ENCODE measurements at places on chromosomes 16 and 17. TPM values are rescaled to one million over a fixed set of nuclear protein-coding genes. Genes with fewer than 3 reads are reported as not detected.

NUP85 gene
- 26.4 TPM for total RNA-seq

PMM2 gene
- 39.5 TPM for total RNA-seq

PIEZO1 gene
- 207 TPM for total RNA-seq

ZNF624 gene
- 7.1 TPM for total RNA-seq

ACSM2A gene
- total RNA-seq = not detected

RDM1 gene
- total RNA-seq = 0.36 TPM

TMEM100 gene
- 0.36 TPM for total RNA-seq

DNA sequence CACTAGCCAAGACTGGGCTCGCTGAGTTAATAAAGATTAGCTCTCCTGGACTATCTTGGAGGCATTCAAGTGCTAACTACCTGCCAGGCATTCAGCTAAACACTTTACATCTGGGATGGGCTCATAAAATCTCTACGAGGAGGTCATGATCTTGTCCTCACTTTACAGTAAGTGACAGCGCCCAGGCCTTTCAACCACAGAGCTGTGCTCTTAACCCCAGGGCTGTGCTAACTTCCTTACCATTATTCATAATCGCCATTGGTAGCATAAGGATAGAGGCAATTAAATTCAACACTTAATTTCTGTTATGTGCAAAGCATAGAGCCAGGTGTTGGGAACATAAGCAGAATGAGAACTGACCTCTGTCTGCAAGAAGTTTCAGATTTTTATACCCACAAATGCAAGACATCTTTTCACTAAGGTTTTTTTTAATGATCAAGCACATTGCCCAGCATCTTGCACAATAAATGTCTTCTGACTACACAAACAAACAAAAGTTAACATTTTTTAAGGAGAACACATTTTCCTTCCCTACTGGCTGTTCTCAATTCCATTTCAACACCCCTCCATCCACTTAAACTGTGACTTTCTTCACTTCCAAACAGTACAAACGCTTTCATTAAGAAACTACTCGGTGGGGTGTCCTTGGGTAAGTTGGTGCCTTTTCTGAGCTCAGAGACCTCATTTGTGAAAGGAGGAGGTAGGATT, 172.3 kb downstream of the C16orf78 start:
- peak; percentile 45 for DNase-seq

DNA sequence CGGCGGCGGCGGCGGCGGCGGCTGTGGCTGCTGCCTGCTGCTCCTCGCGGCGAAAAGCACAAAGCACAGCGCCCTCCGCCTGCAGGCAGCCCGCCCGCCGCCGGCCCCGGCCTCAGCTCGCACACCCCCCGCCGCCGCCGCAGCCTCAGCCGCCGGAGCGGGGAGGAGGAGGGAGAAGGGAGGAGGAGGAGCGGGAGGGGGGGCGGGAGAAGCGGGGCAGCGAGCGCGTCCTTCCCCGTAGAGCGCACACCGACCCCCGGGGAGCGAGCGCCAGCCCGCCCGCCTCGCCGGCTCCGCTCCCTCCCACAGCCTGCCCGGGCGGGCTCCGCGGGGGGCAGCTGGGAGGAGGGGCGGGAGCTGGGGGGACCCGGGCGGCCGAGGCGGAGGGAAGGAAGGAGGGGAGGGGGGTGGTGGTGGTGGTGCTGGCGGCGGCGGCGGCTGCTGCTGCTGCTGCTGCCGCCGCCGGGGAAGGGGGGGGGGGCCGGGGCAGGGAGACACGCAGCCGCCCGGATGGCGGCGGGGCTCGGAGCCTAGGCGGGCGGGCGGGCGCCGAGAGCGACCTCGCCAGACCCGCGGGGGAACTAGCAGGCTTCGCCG, at the start of gene UBTF:
Gene UBTF (minus strand): TSS at position 60 of the 597 bp plus-strand sequence. CDS start 1,446 bp downstream, outside the sequence.
- peak; percentile 88 for DNase-seq

DNA sequence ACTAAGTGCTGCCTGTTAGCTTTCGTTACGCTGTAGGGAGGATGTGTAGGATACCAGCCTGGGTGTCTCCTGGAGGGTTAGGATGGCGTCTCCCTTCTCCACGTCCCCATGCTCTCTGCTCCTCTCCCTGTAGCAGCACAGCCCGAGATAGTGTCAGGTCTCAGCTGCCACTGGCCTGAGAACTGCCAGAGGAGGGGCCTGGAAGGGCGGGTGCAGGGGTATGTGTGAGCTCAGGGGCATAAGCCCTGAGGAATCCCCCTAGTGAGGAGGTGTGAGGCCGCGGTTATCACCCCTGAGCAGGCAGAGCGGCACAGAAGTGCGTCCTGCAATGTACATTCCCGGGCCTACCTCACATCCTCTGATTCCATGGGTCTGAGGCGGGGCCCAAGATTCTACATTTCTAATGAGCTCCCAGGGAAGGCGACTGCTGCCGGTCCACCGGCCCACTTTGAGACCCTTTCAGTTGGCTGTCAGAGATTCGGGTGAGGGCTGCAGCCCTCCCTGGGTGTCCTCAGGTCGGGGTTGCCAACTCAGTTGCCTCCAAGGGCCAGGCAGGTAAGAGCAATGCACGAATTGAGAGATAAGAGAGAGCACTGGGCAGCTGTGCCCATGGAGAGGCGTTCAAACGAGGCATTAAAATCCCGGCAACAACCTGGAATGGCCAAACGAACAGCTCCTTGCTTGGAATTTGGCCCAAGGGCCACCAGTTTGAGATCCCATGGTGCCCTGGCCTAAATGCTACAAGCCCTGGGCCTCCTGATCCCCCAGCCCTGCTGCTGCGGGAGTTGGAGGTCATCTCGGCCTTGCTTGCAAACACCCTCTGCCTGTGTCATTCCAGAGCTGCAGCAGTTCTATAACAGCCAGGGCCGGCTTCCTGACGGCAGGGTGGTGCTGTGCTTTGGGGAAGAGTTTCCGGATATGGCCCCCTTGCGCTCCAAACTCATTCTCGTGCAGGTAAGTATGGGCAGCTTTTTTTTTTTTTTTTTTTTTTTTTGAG, 20.6 kb downstream of the IRF8 start:
- DNase-seq = no peak

DNA sequence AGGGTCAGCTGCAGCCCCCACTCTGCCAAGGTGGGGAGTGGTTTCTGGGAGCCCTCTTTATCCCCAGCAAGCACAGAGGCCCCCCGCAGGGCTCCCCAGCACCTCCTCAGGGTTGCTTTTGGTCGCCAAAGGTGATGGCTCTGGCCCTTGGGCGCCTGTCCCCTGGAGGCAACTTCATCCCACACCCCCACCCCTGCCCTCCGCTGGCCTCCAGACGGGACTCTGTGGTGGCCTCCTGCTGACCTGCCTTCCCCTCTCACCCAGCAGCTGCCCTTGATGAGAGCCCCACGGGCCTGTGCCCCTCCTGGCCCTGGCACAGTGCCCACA, 7.8 kb upstream of the RHOT2 start:
- DNase-seq = no peak

GRCh38 chr16:73319737-73320136, 271.8 kb upstream of the ZFHX3 start:
- DNase-seq = no peak

GRCh38 chr17:40191237-40192208, 14.3 kb downstream of the RAPGEFL1 start:
- DNase-seq = peak; percentile 97

DNA sequence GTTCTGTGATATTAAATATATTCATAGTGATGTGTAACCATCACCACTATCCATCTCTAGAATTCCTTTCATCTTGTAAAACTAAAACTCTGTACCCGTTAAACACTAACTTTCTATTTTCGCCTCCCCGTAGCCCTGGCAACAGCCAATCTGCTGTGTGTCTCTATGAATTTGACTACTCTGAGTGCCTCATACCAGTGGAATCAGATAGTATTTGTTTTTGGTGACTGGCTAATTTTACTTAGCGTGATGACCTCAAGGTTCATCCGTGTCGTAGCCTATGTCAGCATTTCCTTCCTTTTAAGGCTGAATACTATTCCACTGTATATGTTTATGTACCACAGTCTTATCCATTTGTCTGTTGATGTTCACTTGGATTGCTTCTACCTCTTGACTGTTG, 18.2 kb downstream of the CHD9 start:
- DNase-seq = no peak

- DNase-seq = no peak
These were observed 184.8 kb downstream of the BCAS3 start for GRCh38 chr17:60862482-60862881.

DNA sequence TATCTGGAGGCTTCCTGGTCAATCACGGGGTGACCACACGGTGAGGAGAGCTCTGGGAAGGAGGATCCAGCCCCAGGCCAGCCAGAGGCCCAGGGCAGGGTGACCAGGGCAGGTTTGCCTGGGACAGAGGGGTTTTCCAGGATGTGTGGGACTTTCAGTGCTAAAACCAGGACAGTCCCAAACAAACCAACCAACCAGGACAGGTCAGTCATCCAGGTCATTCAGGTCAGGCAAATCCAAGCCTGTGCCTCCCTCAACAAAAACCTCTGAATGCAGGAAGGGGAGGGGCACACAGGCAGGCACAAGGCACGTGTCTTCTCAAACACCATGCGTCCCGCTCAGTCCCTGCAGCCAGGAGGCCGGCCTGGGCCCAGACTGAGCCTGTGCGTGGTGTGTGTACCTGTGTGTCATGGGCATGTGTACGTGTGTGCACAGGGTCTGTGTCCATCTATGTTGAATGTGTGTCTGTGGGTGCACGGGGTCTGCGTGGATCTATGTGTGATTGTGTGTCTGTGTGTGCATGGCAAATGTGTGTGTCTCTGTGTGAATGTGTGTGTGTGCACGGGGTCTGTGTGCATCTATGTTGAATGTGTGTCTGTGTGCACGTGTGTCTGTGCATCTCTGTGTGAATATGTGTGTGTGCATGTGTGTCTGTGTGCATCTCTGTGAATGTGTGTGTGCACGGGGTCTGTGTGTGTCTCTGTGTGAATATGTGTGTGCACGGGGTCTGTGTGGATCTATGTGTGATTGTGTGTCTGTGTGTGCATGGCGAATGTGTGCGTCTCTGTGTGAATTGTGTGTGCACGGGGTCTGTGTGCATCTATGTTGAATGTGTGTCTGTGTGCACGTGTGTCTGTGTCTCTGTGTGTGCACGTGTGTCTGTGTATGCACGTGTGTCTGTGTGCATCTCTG, 78.9 kb downstream of the RTN4RL1 start:
- peak; percentile 80 for DNase-seq

GRCh38 chr17:81221371-81221841, 1.4 kb downstream of the CEP131 start:
- DNase-seq = peak; percentile 65

DNA sequence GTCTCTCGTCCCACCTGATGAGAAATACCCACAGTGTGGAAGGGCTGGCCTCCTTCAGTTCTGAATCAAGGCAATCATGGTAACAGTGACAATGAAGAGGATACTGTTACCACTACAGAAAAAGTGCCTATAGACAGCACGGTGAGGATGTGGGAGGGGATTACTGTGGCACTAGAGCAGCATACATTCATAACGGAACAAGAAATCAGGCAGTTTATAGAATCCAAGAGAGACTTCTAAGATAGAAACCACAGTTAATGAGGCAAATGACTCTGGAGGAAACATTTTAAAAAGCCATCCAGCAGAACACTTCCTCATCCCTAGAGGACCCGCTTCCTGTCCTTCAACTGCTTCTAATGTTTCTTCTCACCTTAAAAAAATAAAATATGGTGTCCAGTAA, 2.7 kb downstream of the RUSF1 start:
- no peak for DNase-seq

- no peak for DNase-seq
These were observed 145.3 kb upstream of the CDH13 start for GRCh38 chr16:82481455-82481854.

- DNase-seq = peak; percentile 97
These were observed 120.2 kb downstream of the METRNL start for GRCh38 chr17:83199500-83200201.

GRCh38 chr16:51831595-51832367, 680.7 kb upstream of the SALL1 start:
- DNase-seq = no peak

GRCh38 chr17:1460233-1460632, 4.2 kb upstream of the CRK start:
- DNase-seq = peak; percentile 91

- no peak for DNase-seq
These were observed 985.7 kb downstream of the CDH8 start for GRCh38 chr16:61050547-61050946.

GRCh38 chr16:20016234-20016633, 57.5 kb downstream of the GPR139 start:
- DNase-seq = no peak

GRCh38 chr17:78271419-78272170, 40.2 kb downstream of the TMEM235 start:
- DNase-seq = peak; percentile 49

GRCh38 chr16:3091551-3091950, 7.5 kb downstream of the ZSCAN10 start:
- peak; percentile 87 for DNase-seq

DNA sequence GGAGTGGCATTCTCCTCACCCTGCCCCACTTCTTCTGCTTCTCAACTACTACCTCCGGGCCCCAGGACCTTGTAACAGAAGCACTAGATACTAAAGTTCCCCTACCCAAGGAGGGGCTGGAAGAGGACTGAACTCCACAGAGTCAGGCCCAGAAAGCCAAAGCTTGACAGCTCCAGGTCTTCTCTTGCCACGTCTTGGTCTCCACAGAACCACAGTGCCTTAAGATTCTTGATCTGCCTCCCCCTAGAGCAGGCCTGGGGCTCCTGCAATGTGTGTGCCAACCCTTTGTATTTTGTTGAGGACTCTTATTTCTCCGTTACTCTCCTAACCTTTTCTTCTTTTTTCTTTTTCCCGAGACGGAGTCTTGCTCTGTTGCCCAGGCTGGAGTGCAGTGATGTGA, 4.0 kb downstream of the SLC16A13 start:
- peak; percentile 66 for DNase-seq

DNA sequence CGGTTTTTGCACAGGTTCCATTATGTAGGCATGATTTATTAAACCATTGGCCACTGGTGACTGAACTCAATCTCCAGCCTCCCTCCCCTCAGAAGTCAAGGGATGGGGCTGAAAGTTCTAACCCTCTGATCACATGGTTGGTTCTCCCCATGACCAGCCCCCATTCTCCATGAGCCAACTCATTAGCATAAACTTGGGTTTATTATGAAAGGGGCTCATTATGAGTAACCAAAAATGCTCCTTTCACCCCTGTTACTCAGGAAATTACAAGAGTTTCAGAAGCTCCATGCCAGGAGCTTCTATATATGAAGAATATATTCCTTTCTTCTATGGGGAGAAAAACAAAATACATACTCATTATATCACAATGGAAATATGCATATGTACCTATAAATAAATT, 555.3 kb downstream of the HS3ST4 start:
- no peak for DNase-seq

DNA sequence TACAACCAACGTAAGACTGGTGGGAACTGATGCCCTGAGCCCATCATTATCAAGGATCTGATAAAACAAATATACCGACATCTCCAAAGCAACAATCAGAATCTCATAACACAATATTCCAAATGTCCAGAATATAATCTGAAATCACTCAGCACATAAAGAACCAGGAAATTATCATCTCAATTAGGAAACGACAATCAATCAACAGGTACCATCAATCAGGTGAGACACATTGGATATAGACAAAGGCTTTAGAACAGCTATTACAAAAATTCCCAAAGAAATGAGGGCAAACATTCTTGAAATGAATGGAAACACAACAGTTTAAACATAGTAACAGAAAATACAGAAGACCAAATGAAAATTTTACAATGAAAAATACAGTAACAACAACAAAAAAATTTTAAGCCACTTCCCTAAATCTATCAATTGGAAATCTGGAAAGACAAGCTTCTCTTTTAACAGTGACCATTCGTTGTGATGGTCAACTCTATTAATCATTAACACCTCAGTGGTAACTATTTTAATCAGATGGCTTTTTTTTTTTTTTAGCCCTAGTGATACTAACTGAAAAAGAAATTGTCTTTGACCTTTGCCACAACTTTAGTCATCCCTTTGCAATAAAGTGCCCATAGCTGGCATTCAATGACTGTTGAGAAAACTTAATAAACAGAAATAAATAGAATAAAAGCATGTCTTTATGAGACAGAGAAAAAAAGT, 70.4 kb downstream of the USP32 start:
- no peak for DNase-seq

GRCh38 chr16:53080345-53081031, 25.7 kb downstream of the CHD9 start:
- peak; percentile 81 for DNase-seq

Data from osteoblast (primary cell).